ENCODE measurements at places on chromosomes 6 and 20. TPM values are rescaled to one million over a fixed set of nuclear protein-coding genes. Genes with fewer than 3 reads are reported as not detected.

DNA sequence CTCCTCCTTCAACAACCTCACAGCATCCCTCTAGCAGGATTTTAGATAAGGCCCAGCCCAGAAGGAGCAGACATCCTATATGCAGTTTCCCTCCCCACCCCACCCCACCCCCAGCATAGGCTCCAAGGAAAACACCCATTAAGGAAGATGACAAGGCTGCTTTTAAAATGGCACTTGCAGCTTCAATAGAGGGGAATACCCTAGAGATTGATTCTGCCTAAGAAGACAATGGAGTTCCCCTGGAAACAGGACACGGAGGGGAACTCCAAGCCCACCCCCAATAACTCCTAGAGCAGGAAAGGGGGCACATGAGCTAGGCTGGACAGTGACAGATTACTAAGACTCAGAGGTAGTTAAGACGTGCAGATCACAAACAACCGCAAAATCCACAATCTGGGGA, 34.7 kb downstream of the CPNE5 start:
- DNase-seq: no peak
- H3K36me3 ChIP-seq: no peaks in the 10 kb centered on the region
- H3K27ac ChIP-seq: no peak overlapping the region
- no peak overlapping the region for H3K4me3 ChIP-seq

DNA sequence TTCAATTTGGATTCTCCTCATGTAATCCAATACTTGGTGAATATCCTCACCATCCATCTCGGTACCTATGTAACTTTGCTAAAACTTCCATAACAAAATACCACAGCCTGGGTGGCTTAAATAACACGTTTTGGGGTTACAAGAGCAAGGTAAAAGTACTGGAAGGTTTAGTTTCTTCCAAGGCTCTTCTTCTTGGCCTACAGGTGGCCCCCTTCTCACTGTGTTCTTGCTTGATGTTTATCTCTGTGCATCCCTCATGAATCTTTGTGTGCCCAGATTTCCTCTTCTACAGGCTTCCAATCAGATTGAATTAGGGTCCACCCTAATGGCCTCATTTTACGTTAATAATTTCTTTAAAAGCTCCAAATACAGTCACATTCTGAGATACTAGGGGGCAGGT, 163.3 kb upstream of the HCRTR2 start:
- no peak overlapping the region for H3K27ac ChIP-seq
- H3K36me3 ChIP-seq: no peaks in the 10 kb centered on the region
- no peaks in the 10 kb centered on the region for H3K27me3 ChIP-seq
- DNase-seq: no peak

- peaks cover 83% of the 10 kb centered on the region for H3K36me3 ChIP-seq
- no peak overlapping the region for H3K4me3 ChIP-seq
- no peaks in the 10 kb centered on the region for H3K27me3 ChIP-seq
- no peak for DNase-seq
- H3K27ac ChIP-seq: no peak overlapping the region
Measured at GRCh38 chr20:16387666-16388065, 185.6 kb downstream of the KIF16B start.

The ASIP gene
- not detected for total RNA-seq

DNA sequence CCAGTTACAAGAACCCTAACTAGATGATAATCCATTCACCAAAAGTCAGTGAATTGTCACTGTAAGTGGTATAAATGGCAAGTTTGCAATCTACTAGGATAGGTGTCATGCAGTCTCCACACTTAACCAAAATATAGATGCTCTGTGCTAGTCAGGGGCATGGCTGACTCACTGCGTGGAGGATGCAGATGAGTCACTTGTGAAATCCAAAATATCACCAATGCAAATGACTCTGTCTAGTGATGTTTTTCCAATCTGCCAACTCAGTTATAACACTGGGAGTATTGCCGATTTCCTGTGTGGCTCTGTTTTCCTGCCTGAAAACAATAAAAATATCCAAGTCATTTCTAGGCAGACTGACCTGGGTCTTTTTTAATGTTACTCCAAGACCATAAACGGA, 47.8 kb upstream of the NRSN1 start:
- DNase-seq: no peak
- H3K4me3 ChIP-seq: no peak overlapping the region
- no peaks in the 10 kb centered on the region for H3K27me3 ChIP-seq
- no peaks in the 10 kb centered on the region for H3K36me3 ChIP-seq

Data from esophagus squamous epithelium (tissue), 5 donors.